ENCODE measurements at places on chromosomes 3 and 15.
A peak's percentile ranks its signal among the peaks of the same experiment; 100 is the strongest.

DNA sequence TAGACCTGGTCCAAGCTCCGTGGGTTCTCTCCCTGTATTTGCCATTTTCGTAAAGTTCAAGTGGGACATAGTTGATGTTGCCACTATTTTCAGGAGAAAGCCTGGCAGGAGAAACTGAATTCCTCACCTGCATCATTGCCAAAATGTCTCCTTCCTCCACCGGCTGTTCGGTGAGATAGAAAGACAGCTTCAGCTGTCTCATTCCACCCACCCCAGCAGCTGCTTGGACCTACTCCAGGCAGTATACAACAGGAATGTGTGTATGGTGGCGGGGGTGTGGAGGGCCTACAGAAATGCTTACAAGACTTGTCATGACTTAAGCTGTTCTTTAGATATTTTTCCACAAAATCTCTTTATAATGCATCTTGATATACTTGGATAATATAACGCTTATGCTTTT lies 132.7 kb upstream of the RAP2B start:
- DNase-seq: no peak

DNA sequence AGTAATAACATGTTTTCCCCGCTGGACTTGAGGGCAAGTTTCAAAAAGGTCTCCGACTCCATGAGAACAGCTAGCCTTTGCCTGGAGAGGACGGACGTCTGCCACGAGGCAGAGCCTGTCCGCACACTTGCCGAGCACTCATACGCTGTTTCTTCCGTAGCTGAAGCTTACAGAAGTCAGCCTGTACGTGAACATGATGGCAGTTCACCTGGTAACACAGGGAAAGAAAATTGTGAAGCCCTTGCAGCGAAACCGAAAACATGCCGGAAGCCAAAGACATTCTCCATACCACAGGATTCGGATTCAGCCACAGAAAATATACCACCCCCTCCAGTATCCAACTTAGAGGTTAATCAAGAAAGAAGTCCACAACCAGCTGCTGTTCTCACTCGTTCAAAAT lies 43.9 kb upstream of the RASA2 start:
- DNase-seq: no peak

- no peak for DNase-seq
These were observed 76.0 kb downstream of the SSR3 start for GRCh38 chr3:156478891-156479290.

DNA sequence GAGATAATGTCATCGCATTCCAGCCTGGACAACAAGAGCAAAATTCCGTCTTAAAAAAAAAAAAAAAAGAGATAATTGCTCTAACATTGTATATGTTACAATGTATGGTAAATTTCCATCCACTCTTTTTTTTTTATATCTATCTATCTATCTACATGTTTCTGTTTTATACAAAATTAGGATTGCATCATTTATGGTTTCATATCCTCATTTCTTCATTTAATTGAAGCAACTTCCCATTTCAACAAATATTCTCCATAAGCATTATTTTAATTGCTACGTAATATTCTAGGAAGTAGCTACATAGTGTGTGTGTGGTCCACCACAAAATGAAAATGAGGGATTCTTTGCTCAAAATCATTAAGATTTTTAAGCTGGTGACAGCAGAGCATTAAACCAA lies 18.4 kb downstream of the RBP1 start:
- no peak for DNase-seq

GRCh38 chr3:141240286-141240685 lies 8.7 kb downstream of the PXYLP1 start:
- DNase-seq: no peak

GRCh38 chr3:14304101-14305045 lies 98.0 kb upstream of the SLC6A6 start:
- no peak for DNase-seq

- DNase-seq: no peak
These were observed 103.5 kb downstream of the CD47 start for GRCh38 chr3:107987036-107987939.

DNA sequence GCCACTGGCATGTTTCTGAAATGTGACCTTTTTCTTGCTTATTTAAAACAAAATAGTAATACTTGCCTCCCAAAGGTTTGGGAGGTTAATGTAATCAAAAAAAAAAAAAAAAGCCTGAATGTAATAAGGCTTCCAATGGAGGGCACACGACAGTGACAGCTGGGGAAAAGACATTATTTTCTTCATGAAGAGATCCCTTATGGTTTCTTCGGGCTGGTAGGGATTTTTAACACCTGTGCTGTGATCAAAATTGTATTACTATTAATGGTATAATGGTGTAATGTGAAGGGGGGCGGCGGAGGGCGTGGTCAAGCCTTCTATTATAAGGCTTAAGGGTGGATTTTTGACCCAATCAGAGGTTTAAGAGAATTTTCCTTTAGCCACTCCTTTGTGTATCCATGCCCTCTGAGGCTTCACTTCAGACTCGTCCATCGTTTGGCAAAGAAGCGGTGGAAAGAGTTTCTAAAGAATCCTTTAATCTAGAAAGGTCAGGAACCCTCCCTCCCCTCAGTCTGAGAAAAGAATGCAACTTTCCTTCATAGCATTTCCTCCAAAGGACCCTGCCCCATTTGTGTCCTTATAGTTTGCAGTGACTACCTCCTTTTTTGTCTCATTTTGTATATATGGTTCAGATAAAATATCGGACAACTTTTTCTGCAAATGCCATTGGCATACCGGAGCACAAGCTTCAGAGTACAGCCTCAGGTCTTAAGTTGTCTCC lies 89.5 kb upstream of the CHD2 start:
- peak; percentile 53 for DNase-seq

DNA sequence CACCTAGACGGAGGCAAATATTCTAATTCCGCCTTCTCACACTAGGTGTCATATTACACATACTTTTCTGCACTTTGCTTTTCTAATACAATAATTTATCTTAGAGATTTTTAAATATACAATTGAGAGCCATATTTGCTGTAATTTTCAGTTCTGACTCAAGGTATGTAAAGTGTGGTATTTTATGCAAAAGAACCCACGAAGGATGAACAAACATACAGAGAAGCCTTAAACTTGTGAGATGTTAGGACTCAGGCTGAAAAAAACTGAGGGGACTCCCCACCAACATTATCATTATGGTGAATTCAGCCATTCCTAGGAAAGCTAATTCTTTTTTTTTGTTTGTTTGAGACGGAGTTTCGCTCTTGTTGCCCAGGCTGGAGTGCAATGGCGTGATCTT lies 9.6 kb downstream of the ZBTB11 start:
- DNase-seq: no peak

DNA sequence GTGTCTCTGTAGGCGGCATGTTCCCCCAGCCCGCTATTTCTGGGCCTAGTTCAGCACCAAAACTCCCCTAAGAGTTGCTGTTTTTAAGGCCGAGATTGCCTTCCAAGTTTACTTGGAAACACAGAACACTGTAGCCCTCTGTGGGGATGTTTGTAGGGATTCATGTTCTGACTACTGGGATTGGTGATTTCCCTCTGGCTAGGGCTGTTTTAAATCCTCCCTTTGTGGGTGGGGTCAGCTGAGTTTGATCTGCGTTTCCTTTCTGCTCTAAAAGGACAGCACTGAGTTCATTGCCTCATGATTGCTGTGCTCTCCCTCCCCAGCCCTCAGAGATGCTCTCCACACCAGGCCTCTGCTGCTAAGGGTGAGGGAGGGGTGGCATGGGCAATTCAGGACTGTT lies 640.6 kb upstream of the DPPA4 start:
- no peak for DNase-seq

GRCh38 chr3:171959532-171960089 lies 79.8 kb upstream of the FNDC3B start:
- no peak for DNase-seq

- DNase-seq: no peak
These were observed 3.6 kb downstream of the CLDN1 start for GRCh38 chr3:190318666-190319065.

GRCh38 chr3:42179110-42179725 lies 86.8 kb downstream of the CCK start:
- no peak for DNase-seq

DNA sequence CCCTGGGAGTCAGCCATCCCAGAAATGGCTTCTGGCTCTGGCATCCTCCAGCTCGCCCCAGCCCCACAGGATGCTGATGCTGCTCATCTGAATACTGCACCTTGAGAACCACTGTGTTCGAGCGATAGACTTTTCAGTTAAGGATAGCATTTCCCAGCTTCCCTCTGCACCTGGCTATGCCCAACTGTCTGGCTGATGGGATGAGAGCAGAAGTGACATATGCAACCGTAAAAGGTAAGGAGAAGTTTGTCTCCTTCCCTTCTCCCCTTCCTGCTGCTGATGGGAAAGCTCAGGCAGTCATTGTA lies 9.7 kb upstream of the HHATL start:
- no peak for DNase-seq

GRCh38 chr3:105579439-105579838 lies 212.7 kb downstream of the ALCAM start:
- no peak for DNase-seq

DNA sequence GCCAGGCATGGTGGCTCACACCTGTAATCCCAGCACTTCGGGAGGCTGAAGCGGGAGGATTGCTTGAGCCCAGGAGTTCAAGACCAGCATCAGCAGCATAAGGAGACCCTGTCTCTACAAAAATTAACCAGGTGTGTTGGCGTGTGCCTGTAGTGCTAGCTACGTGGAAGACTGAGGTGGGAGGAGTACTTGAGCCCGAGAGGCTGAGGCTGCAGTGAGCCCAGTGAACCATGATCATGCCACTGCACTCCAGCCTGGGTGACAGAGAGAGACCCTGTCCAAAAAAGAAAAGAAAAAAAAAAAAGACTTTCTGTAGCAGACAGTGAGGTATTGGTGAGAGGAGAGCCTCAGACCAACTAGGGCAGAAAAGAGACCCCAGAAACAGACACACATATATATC lies 263.8 kb downstream of the XXYLT1 start:
- DNase-seq: no peak

DNA sequence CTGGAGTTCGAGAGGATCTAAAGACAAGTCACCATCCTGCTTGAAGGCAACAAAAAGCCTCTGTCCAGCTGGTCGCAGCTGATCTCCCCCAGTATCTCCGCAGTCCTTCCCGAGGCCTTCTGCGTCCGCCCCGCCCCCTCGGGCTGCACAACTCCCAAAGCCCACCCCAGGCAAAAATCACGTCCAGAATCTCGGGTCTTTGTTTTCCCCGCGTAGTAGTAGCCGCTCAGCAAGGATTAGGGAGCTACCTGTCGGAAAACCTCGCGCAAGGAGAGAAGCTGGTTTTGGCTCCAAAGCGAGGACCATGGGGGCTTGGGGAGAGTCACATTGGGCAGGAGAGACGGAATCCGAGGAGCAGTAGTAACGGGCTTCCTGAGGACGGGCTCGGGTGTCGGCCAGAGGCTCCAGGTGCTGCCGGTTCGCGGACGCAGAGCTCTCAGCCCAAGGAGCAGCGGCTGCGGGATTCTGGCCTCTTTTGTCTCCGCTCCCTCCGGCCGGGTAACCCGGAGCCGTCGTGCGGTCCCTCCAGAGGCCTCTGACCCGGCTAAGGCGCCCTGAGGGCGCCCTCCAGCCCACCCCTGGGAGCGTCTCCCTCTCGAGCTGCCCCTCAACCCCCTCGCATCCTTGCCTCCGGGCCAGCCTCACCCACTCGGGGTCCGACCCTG lies 401 bp downstream of the ZSCAN29 start:
- no peak for DNase-seq

DNA sequence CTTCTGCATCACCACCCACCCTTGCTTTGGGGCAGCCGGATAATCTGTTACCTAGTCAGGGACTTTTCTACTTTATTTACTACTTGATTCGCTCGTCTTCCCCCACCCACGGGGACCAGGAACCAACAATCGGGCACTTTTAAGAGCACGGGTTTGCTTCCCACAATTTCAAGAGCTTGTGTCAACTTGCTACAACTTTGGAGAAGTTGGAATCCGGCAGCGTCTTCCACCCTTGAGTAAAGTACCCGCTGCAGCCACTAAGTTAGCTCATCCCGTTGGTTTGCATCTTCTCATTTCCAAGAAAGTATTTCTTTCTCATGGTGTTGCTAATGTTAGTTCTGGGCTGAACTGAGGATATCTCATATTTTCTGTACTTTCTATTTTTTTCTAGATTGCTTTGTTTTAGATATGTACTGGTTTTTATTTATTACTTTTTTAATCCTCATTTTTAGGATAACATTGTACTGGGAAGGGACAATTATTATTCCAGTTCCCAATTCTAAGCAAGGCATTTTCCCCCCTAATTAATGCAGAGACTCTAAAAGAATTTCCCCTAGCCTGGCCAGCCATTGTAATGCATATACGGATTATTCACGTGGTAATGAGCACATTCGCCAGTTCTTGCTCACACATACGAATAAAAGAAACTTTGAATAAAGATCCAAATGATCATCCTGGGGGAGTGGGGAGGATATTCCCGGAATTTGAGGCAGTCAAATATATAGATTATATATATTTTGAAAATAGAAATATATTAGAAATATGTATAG lies 4.0 kb downstream of the SOX2 start:
- no peak for DNase-seq

GRCh38 chr3:89315750-89316470 lies 208.5 kb downstream of the EPHA3 start:
- DNase-seq: no peak

- no peak for DNase-seq
These were observed 572.4 kb upstream of the PPP2R3A start for GRCh38 chr3:135393159-135393558.

GRCh38 chr3:7000501-7000900 lies 139.6 kb downstream of the GRM7 start:
- DNase-seq: no peak

- DNase-seq: no peak
These were observed 158.0 kb upstream of the TMC3 start for GRCh38 chr15:81532001-81532400.

DNA sequence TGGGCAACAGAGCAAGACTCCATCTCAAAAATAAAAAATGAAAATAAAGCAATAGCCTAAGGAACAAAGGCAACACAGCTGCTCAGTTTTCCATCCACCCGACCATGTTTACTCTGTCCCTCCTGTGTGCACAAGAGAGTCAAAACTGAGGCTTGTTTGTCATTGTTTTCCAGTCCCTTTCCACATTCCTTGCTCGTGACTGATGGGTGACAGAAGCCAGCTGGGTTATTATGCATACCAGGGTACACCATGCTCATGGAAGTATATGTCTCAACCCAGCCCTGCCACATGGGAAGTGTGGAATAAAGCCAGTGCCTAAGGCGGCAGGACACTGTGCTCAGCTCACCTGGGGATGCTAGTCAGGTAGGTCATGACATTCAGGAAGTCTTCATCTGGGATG lies 49.5 kb downstream of the MCF2L2 start:
- no peak for DNase-seq

DNA sequence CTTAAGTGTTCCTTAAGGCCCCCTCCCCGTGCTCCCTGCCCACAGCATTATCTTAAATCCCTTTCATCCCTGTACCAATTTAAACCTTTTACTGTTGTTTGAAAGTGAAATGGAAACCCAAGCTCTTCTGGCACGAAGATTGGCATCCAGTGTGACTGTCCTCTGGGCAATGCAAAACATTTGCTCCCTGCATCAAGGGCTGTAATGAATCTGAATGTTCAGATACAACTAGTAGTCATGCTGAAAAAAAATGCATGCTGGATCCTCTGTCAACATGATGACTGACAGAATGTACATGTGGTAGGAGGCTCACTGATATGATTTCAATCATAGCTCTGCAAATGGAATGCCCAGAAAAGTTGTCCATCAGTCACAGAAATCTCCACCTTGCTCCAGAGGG lies 8.1 kb upstream of the CDIN1 start:
- DNase-seq: no peak

GRCh38 chr3:194702545-194702944 lies 16.9 kb downstream of the FAM43A start:
- DNase-seq: no peak

Data from CD4-positive, alpha-beta T cell treated with Interleukin-4 for 4 hours (primary cell).